Ascending aorta (tissue), 2 donors: ENCODE measurements at places on chromosomes 12 and 14. TPM values are rescaled to one million over a fixed set of nuclear protein-coding genes. Genes with fewer than 3 reads are reported as not detected.

Gene EID3
- total RNA-seq: 1.4 TPM

Gene KRT5
- total RNA-seq: 1.6 TPM

Gene REP15
- not detected for total RNA-seq

- H3K4me1 ChIP-seq: peaks cover 15% of the 10 kb centered on the region
- peak overlapping the region; percentile 20 for H3K4me3 ChIP-seq
- no peak for DNase-seq
- H3K36me3 ChIP-seq: no peaks in the 10 kb centered on the region
Measured at GRCh38 chr14:21106176-21106497, 5.3 kb downstream of the TMEM253 start.

GRCh38 chr14:32779840-32780239 is 158.8 kb upstream of the NPAS3 start:
- H3K27ac ChIP-seq: no peak overlapping the region
- no peaks in the 10 kb centered on the region for H3K4me1 ChIP-seq
- DNase-seq: no peak
- no peak overlapping the region for H3K4me3 ChIP-seq
- H3K36me3 ChIP-seq: peaks cover 4% of the 10 kb centered on the region
- no peaks in the 10 kb centered on the region for H3K27me3 ChIP-seq

DNA sequence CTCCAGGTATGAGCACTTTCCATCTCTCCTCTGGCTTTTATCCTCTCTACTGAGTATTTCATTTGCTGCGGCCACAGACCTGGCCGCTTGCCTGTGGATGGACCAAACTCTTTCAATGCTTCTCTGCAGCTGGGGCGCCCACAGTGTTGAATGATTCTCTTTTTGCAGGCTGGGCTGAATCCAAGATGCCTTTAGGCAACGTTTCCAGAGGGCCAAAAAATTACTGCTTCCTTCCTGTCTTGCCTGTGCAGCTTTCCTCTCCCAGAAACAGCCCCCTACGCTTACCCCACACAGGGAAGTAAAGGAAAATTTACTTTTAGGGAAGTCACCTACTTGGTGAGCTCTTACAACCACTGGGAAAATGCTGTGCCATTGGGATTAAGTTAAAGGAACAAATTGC is 55.6 kb upstream of the JDP2 start:
- no peak overlapping the region for H3K4me3 ChIP-seq
- no peaks in the 10 kb centered on the region for H3K36me3 ChIP-seq
- no peak overlapping the region for H3K27ac ChIP-seq
- no peaks in the 10 kb centered on the region for H3K4me1 ChIP-seq
- DNase-seq: no peak
- H3K27me3 ChIP-seq: no peaks in the 10 kb centered on the region

DNA sequence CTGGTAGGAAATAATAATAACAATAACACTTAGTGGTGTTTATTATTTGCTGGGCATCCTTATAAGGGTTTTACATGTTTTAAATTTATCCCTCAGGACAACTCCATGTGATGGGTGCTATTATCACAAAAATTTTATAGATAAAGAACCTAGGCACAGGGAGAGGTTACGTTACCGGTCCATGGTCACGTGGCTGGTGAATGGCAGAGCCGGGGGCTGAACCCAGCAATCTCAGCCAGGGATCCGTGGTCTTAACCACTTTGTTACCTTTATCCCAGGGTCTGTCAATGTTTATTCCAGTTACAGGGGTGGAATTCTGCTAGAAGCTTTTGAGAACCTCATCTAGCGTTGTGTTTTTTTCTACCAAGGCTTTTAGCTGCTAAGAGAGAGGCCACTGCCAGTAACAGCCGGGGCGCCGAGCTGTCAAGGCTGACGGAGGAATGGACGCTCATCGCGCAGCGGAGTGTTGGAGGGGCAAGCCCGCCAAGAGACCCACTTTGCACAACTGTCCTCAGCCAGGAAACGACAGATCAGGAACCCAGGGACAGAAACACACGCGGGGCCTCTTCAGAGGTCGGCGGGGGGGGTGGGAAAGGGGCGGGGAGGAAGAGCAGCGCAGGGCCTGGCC is 418 bp downstream of the AMN1 start:
- H3K4me1 ChIP-seq: peaks cover 33% of the 10 kb centered on the region
- H3K36me3 ChIP-seq: no peaks in the 10 kb centered on the region
- H3K27ac ChIP-seq: peak overlapping the region; percentile 96

GRCh38 chr12:80698256-80698655 is 9.2 kb upstream of the MYF6 start:
- no peaks in the 10 kb centered on the region for H3K36me3 ChIP-seq
- H3K27ac ChIP-seq: no peak overlapping the region
- H3K4me3 ChIP-seq: no peak overlapping the region
- H3K27me3 ChIP-seq: no peaks in the 10 kb centered on the region
- no peak for DNase-seq
- H3K4me1 ChIP-seq: no peaks in the 10 kb centered on the region

Gene ASCL1
- not detected for total RNA-seq

DNA sequence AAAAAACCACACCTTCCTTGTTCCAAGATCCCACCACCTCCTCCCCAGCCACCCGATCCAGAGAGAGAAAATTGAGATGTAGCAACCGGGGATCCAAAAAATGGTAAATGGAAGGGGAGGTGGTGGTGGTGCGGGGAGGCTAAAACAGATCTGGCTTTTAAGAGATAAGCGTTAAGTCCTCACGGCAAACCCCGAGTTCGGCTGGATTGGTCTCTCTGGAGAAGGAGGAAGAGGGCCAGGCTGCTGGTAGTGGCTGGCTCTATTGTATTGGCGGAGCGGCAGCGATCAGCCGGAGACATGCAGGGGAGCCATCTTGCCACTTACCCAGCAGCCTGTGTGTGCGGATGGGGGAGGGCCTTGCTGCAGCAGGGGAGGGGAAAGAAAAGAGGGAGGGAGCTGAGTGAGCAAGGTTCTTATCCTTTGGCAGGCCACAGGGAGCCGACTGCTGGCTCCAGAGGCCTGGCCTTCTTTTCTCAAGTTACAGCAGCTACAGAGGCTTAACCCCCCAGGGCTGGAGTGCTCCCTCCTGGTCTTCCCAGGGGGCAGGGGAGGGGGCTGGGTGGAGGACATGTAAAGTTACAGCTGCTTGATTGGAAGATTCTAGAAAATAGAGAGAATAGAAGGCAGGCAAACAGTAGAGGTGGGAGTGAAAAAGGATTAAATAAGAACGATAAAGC is 14.1 kb upstream of the CDH24 start:
- peak overlapping the region; percentile 82 for H3K27ac ChIP-seq
- no peaks in the 10 kb centered on the region for H3K27me3 ChIP-seq
- H3K4me1 ChIP-seq: peaks cover 17% of the 10 kb centered on the region
- H3K4me3 ChIP-seq: peak overlapping the region; percentile 73
- peak; percentile 65 for DNase-seq

Gene CIDEB
- total RNA-seq: 72.8 TPM

Gene SYT1
- total RNA-seq: 0.64 TPM

- no peaks in the 10 kb centered on the region for H3K36me3 ChIP-seq
- H3K27ac ChIP-seq: no peak overlapping the region
- DNase-seq: no peak
- no peaks in the 10 kb centered on the region for H3K4me1 ChIP-seq
- H3K4me3 ChIP-seq: no peak overlapping the region
- H3K27me3 ChIP-seq: no peaks in the 10 kb centered on the region
Measured at GRCh38 chr14:35459776-35460175, 55.2 kb upstream of the NFKBIA start.

DNA sequence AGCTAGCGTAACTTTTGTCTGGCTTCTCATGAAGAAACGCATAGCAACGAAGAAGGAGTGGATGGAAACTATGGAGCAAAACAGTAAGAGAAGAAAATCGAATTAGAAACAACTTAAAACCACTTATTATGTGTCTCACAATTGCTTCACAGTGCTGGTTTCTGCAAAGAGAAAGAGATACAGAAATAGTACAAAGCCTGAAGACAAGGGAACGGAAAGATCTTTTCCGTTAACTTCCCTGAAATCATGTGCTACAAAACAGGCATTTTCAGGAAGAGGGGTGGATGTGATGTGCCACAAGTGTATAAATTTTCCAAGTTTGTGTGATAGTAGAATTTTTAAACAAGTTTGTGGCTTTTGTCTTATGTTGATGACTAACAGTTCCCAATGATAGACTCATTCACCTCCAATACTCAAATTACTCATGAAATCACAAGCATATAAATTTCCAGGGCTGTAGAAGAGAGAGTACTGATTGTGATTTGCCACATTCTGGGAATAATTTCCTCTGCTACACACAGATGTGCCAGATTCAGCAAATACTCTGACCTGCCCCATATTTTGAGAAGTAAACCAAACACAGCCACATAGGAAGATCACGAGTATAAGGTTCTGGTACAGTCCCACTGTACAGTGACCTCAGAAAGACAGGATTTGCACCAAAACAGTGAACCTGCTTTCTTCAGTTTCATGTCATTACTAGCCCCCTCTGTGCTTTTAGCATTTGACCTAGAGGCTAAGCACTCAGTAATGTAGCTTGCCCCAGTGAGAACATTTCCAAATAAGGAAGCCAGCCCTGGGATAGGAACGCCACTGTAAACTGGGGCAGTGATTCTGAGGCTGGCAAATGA is 41.4 kb upstream of the PPFIA2 start:
- peaks cover 3% of the 10 kb centered on the region for H3K4me1 ChIP-seq
- H3K27ac ChIP-seq: peak overlapping the region; percentile 93
- no peak overlapping the region for H3K4me3 ChIP-seq

Gene KRT83
- not detected for total RNA-seq

GRCh38 chr14:104477666-104478380 is 101.7 kb upstream of the C14orf180 start:
- no peak overlapping the region for H3K4me3 ChIP-seq
- no peak overlapping the region for H3K27ac ChIP-seq
- no peak for DNase-seq
- no peaks in the 10 kb centered on the region for H3K4me1 ChIP-seq
- H3K36me3 ChIP-seq: no peaks in the 10 kb centered on the region
- H3K27me3 ChIP-seq: no peaks in the 10 kb centered on the region

DNA sequence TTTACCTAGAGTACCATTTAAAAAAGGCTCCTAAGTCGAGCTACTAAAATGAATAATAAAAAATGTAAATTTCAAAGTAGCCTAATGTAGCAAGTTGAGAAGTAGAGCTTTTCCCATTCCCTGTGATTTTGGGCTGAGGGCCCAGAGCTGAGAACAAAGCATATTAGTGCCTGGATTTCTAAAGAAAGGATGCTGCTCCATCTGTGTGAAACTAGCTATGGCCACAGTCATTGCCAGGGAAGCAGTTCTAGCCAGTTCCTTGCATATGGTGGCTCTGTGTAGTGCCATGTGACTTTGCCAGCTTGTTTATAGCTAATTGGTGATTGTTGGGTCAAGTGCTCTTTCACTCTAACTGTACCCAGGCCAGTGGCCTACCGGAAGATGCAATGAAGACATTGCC is 20.4 kb upstream of the FBXO33 start:
- no peak overlapping the region for H3K27ac ChIP-seq
- no peaks in the 10 kb centered on the region for H3K27me3 ChIP-seq
- no peak overlapping the region for H3K4me3 ChIP-seq

DNA sequence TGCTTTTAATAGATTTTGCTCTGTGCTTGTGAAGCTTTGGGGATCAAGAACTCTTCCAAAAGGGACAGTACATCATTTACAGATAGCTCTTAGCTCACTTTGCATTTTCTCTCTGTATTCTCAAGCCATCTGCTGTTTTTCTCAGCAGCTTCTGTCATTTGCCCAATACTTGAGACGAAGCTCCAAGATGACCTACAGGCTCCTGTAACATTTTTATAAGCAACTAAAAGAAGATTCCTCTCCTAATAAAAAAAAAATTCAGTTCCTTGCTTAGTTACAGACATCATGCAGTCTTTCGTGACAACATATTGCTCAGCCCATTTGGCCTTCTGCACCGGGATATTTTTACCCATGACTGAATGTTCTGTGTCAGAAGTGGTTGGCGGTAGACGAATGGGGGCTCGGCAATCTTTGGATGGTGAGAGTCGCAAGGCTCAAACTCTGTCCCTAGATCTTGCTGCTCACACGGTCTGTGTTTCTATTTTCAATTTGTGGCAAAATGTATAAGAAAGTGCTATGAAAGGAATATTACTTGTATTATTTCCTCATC is 215.6 kb downstream of the FSCB start:
- H3K4me3 ChIP-seq: no peak overlapping the region
- no peaks in the 10 kb centered on the region for H3K36me3 ChIP-seq
- H3K4me1 ChIP-seq: no peaks in the 10 kb centered on the region

GRCh38 chr12:127304751-127305725 is 961.9 kb upstream of the TMEM132C start:
- H3K4me3 ChIP-seq: no peak overlapping the region
- no peaks in the 10 kb centered on the region for H3K4me1 ChIP-seq
- no peaks in the 10 kb centered on the region for H3K27me3 ChIP-seq
- no peak for DNase-seq
- H3K36me3 ChIP-seq: no peaks in the 10 kb centered on the region

DNA sequence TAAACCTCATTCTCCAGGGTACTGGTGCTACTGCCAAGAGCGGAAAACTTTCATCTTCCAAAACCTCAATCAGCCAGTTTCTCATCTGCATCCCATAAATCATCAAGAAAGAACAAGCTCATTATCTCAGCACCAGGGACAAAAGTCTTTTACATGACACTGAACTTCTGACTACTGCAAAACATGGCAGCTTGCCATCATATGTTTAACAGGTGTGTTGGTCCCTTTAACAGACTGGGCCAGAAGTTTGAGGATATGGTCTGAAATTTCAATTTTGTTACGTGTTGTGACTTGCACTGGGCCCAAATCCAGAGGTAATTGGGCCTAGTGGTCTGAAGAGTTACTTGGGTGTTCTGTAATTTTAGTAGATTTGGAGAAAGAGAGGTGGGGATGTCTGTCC is 305.4 kb upstream of the SEL1L start:
- H3K27ac ChIP-seq: no peak overlapping the region
- no peaks in the 10 kb centered on the region for H3K27me3 ChIP-seq
- no peaks in the 10 kb centered on the region for H3K36me3 ChIP-seq
- H3K4me1 ChIP-seq: no peaks in the 10 kb centered on the region

GRCh38 chr14:101743701-101744100 is 17.8 kb upstream of the PPP2R5C start:
- no peaks in the 10 kb centered on the region for H3K36me3 ChIP-seq
- H3K27ac ChIP-seq: no peak overlapping the region
- no peaks in the 10 kb centered on the region for H3K4me1 ChIP-seq
- no peak for DNase-seq
- H3K4me3 ChIP-seq: no peak overlapping the region

Gene SLC10A1
- not detected for total RNA-seq

DNA sequence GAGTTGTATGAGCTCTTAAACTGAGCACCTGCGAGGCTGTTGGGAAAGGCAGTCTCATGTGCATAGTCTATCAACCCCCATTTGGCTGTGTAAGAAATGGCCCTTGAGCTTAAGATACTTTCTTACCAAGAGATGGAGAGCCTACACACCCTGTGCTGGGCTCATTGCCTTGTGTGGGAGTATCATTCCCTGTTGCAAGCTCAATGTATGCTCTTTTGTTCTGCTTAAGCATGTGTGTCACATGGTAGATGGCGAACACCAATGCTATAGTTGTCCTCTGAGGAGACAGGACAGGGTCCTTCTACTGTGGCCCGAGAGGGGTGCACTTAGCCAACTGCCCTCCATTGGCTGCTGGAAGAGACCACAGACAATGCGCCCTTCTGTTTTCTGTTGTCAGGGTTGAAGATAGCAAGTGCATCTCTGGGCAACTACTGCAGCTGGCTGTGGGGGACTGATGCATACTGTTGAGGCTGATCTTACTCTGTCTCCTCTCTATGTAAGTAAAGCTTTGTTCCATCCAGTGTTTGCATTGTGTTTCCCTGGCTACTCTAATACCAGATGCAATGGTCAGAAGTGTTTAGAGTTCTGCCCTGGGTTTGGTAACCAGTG is 79.5 kb downstream of the PTPRB start:
- DNase-seq: no peak
- no peaks in the 10 kb centered on the region for H3K4me1 ChIP-seq
- no peak overlapping the region for H3K27ac ChIP-seq
- no peak overlapping the region for H3K4me3 ChIP-seq
- H3K36me3 ChIP-seq: no peaks in the 10 kb centered on the region

- no peak overlapping the region for H3K4me3 ChIP-seq
- no peaks in the 10 kb centered on the region for H3K36me3 ChIP-seq
- no peaks in the 10 kb centered on the region for H3K4me1 ChIP-seq
Measured at GRCh38 chr12:115160271-115161128, 476.5 kb upstream of the TBX3 start.

Gene WASHC3
- 36.4 TPM for total RNA-seq
